ENCODE measurements at places on chromosomes 4 and X.

DNA sequence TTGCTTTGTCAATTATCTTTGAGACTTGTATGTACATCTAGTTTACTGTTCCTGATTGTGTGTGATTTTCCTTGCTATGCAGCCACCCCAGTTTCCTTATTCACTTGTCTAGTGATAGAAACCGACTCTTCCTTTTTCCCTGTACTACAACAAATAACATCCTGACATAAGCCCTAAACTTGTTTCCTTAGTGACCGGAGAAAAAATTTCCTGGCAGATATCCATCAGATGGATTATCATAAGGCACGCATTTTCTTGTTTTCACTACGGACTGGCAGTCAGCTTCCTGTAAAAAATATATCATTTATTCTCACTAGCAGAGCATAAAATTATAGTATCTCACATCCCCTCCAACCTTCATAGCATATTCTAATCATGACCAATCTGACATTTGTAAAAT, 410.7 kb downstream of the CENPC start:
- DNase-seq = no peak

DNA sequence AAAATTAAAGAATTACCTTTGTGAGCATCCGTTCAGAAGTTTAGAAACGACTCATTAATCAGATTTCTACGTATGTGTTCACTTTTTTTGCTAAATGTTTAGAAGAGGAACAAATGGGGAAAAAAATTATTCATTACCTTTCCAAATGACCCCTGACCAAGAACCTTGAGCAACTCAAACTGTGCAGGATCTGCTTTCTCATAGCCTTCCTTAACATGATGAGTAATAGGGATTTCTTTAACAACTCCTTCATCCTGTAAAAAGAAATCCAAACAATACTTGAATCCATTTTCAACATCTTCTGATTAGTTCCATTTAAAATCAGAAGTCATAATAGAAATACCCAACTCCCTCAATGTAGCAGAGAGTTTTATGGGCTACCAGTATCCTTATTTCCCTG, 32.1 kb downstream of the RPS6KA6 start:
- no peak for DNase-seq

DNA sequence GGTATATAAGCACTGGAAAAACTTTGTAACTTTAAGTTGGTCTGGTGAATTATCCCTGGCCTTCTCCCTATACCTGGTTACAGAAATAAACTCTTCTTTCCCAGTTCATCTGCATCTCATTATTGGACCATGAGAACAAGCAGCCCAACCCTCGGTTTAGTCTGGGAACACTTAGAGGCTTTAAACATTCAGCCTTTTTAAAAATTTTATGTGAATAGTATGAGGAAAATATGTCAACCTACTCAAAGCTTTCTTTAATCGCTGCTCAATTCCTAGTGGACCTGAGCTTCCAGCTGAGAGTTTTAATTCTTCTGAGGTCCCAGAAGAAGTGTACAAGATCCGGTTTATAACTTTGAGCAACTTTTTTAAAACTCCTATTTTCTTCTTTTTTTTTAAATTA, 358.6 kb upstream of the NOCT start:
- DNase-seq = no peak

DNA sequence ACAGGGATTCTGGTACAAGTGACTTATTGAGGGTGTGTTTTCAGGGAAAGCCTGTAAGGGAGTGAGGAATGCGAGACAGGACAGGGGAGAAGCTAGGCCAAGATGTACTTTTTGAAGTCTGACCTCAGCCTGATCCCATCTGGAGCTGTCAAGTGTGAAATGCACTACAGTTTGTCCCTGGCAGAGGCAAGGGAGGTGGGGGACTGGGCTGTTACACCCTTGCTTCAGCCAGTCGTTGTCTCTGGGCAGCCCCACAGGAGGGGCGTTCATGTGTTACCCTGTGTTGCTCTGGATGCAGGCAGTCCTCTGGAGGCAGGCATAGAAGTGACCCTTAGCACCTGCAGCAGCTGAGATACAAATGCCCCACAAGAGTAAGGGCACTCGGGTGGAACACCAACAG, 25.8 kb downstream of the PPEF1 start:
- no peak for DNase-seq

DNA sequence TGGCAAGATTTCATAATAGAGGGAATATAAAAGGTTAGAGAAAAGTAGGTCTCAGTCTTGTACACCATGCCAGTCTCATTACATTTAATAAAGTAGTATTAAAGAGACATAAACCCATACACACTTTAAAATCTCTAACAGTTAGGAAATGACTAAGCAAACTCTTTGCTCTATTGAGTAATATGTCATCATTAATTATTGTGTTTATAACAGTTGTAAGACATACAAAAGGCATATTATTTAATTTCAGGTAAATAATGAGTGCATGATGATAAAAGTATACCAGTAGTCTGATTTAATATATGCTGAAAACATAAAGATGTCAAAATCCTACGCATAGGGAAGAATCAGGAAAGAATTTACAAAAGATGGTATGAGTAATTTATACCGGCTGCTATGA, 31.0 kb upstream of the FGG start:
- no peak for DNase-seq

- no peak for DNase-seq
These were observed 642.2 kb upstream of the DIPK2B start for GRCh38 chrX:45842926-45843315.

DNA sequence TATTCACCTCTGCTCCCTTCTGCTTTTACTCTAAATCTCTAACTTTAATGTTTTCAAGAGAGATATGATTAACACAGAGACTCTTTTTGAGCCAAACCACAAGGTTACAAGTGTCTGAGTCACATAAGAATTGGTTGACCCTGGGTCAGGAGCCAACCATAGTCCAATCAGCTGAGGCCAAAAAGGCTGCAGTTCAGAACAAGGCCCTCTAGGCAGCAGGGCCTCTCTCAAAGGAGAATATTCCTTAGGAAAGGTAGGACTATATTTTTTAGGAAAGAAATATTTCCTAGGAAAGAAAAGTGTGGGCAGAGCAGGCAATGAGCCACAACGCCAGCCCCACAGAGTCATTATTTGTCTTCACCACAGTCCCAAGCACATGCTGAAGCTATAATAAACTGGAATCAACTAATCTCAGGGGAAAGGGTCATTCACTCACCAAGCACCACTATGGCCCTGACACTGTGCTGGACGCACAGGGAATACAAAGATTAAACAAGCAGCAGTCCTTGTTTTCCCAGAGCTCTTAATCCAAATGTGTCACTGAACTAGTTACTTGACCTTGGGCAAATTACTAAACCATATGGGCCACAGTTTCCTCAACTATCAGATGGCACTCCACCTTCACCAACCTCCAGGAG, 2.2 kb downstream of the ATP8A1 start:
- DNase-seq = no peak

DNA sequence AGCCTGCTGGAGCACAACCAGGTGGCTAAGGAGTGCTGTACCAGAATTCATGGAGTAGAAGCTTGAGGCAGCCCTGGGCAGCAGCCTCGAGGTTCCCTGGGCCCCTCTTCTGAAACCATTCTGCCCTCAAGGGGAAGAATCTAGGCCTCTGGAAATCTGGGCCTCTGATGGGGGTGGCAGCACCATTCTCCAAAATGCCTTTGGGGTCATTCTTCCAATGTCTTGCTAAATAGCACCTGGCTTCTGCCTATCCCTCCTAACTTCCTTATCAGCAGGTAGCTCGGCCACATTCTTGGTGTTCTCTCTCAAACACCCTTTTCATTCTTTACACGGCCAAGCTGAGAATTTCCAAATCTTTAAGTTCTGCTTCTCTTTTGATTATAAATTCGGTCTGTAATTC, 473.6 kb downstream of the BCOR start:
- no peak for DNase-seq

- no peak for DNase-seq
These were observed 28.1 kb downstream of the SYNPO2 start for GRCh38 chr4:118916691-118917289.

DNA sequence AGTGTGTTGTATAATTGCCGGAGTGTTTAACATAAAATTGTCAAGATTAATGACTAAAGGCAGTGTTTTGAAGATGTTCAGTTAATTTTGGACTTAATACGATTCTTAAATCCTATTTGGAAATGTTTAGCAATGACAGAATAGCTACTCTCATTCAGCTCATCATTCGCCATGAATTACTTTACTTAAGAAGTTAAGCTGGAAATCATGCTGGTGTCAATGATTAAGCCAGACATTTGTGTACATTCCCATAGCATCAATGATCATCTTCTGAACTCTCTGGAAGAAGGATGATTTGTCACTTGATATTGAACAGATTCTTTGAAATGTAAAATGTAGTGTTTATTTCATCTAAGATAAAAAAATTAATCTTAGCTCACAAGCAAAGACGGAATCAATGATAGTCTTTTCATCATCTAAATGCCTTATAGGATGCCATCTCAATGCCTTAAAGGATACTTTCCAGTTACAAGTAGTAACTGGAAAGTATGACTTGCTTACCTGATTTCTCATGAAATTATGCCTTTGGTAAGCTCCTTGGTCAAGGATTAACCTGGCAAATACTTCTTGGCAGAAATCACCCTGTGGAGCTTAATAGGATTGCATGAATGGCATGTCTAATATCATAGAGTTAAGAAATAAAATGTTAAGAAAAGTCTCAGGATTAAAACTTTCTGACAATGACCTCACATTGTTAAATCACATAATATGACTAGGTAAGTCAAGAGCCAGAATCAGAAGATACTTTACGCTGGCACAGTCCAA, 515.5 kb upstream of the AGA start:
- no peak for DNase-seq

DNA sequence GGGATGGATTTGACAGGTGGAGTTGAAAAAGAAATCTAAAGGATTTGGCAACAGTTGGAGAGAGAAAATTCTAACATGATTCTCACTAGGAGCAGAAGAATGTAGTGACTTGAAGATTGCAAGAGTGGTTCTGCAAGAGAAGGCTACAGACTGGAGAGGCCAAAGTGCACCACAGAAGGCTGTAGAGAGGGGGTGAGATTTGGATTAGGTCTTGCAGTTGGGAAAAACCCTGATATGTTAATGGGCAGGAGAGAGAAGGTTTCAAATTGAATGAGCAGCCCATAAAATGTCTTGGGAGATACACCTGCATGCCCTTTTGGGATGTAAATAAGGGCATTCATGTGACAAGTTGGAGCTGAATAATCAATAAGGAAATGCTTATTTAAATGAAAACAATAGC, 14.7 kb upstream of the VEGFD start:
- DNase-seq = no peak

- no peak for DNase-seq
These were observed 3.7 kb downstream of the CXCL9 start for GRCh38 chr4:76003620-76004019.

- no peak for DNase-seq
These were observed 14.6 kb downstream of the SAT1 start for GRCh38 chrX:23797371-23798128.

DNA sequence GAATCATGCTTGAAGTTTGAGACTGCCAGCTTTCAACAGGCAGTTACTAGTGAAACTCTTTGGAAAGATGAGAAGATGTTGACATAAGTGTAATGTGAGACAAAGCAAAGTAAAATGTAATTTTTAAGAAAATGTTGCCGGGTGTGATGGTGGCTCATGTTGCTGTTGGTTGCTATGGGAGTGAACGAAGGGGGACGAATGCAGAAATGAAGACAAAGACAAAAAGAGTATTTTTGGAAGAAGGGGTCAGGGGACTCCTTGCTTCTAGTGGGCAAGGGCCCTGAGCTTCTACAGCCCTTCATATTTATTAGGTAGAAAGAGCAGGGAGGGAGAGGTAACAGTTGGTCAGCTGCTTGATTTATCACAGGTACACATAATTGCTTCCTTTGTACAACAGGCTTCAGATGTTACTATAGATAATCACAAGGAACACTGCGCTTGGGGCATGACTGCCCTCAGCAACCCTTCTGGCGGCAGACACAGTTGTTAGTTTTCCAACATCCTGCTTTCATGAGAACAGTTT, 11.9 kb upstream of the UGDH start:
- DNase-seq = no peak

GRCh38 chr4:144185086-144185485, 44.6 kb upstream of the GYPA start:
- DNase-seq = no peak

DNA sequence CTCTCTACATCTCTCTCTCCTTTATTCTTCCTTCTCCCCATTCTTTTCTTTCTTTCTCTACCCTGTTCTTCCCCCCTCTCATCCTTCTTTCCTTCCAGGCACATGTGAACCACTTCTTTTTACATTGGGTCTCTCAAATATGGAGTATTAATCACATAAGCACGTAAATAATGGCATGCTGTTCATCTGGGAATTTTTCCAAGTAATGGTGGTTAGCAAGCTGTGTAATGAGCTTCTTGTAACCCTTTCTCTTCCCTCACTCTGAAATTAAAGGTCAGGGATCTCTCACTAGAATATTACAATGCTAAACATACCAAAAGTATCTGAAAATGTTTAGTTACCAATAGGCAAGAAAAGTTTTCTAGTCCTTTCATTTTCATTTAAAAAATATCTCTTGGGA, 239.9 kb upstream of the TEX13A start:
- no peak for DNase-seq

GRCh38 chrX:132214518-132214917, 4.7 kb downstream of the RAP2C start:
- DNase-seq = no peak

DNA sequence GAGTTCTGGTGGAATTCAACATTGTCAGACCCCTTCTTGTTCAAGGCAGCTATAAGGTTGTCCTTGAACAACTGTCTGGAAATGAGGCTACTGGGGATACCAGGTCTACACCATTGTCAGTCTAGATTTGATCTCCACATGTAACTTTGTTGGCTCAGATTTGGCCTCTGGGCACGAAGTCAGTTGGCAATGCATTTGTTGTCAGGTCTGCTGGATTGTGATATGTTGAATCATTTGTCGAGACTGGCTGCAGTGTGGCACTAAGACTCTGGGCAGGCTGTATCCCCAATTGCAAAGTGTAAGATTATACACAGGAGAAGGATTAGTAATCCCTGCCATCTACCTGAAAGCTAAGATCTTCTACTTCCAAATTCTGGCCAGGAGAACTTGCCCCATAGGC, 26.5 kb downstream of the ZNF81 start:
- no peak for DNase-seq

DNA sequence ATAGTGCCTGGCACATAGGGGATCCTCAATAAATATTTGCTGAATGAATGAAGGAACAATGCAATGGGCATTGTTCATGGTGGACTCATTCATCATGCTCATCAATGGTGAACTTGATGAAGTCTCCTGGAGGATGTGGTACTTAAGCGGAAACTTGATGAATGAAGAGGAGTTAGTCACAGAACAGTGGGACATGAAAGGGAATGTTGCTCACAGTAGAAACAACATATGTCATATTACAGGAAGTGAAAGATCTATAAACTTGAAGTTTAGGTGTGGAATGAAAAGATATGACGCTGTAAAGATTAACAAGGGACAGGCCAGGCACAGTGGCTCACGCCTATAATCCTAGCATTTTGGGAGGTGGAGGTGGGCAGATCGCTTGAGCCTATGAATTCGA, 224.1 kb downstream of the PPP3CA start:
- DNase-seq = no peak

DNA sequence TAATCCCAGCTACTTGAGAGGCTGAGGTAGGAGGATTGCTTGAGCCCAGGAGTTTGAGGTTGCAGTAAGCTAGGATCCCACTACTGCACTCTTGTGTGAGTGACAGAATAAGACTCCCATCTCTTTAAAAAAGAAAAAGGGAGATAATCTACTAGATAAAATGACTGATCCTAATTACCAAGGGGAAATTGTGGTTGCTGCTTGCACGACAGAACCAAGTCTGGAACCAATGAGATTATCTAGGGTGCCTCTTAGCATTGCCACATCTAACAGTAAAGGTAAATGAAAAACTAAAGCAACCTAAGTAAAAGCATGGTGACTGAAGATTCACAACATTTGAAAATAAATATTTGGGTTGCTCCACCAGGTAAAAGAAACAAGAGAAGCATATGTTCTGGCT, 185.1 kb downstream of the PDHA2 start:
- DNase-seq = no peak

- DNase-seq = no peak
These were observed 71.9 kb downstream of the PDLIM5 start for GRCh38 chr4:94523617-94524016.

Data from NCI-H1105 (cell line).